ENCODE measurements at places on chromosomes 1 and 21.

DNA sequence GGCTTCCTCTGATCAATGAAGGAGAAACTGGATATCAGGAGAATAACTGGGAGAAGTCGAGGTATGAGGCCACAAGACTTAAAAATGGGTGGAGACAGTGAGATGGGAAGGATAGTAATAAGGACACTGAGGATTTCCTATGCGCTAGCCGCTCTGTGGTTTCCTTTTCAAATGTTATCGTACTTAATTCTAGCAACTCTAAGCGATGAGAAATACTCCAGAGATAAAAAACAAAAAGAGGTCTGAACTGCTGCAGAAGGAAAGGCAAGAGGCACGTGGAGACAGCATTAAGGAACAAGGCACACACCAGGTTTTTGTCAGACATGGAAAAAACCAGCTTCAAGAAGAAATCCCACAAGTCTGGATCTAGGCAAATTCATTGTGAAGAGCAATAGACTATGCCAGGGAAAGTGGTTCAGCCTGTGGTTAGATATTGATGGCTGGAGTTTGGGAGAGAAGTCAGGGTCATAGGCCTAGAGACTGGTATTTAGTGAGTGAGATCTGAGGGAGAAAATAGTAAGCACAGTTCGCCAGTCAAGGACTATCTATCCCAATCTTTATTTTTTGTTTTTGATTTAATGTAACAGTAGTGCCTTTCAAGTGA is 5.3 kb downstream of the CLCA2 start:
- no peak for DNase-seq

- DNase-seq = no peak
Measured at GRCh38 chr1:94792473-94793295, 27.5 kb upstream of the SLC44A3 start.

GRCh38 chr1:174871886-174872285 is 127.9 kb upstream of the CACYBP start:
- no peak for DNase-seq

- no peak for DNase-seq
Measured at GRCh38 chr1:207645635-207646081, 725 bp downstream of the CR1L start.

GRCh38 chr1:73813236-73813635 is 384.7 kb downstream of the LRRIQ3 start:
- DNase-seq = no peak

GRCh38 chr1:38818175-38818976 is 41.2 kb downstream of the RRAGC start:
- peak; percentile 26 for DNase-seq

GRCh38 chr21:38729754-38730379 is 75.9 kb upstream of the ETS2 start:
- no peak for DNase-seq

DNA sequence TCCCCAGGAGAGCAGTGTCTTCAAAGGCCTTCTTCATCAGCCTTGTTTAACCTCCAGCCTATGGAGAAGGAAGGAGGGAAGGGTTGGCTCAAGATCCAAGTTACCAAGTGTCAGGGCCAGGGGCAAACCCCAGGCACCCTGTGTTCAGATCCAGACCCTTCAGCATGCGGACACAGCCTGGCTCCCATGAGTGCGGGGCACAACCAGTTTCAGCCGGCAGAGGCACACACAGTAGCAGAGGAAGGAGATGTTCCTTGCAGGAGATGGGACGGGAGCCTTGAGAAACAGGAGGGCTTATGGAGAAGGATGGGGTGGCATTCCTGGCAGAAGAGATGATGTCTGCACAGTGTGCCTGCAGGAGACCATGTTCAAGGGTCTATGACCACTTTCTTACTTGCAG is 161.7 kb upstream of the EDN2 start:
- DNase-seq = no peak

All from activated CD8-positive, alpha-beta memory T cell treated with anti-CD3 and anti-CD28 coated beads for 1 hour (primary cell).